ENCODE measurements at places on chromosomes 6 and 20.

DNA sequence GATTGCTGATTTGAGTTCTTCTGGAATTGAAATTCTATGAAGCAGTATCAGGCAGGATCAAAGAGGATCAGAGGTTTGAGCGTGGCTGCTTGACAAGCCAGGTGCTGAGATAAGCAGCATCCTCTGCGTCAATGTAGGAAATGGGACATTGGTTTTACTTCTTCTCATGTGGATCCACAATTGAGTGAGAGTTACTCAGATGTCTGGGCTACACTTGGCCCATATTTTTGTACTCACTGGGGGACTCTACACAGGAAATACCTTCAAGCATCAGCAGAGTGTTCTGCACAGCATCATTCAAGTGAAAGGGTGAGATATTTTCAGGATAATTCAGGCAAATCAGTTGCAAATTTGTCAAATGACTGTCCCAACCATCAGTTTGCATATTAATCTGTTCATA is 613.9 kb upstream of the ARID1B start:
- no peak for DNase-seq

DNA sequence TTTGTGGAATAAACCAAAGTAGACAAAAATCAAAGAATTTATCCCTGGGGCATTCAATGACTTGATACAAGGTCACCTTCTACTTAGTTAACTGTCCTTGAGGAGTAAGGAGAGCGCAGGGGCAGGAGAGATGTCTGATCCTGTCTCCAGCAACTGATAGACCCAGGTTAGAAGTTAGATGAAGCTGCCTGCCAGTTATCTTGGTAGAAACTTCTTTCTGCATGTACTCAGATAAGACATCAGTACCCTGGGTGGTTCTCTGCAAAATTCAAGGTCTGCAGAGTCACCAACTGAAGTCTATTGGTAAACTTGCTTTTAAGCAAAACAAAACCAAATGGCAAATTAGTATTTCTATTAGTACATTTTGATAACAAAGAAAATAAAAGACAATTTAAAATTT is 2.7 kb downstream of the SGK1 start:
- no peak for DNase-seq

- DNase-seq = no peak
These were observed 110.4 kb downstream of the BANF2 start for GRCh38 chr20:17810062-17810631.

- DNase-seq = no peak
These were observed 20.8 kb downstream of the ZBTB2 start for GRCh38 chr6:151370509-151371078.

DNA sequence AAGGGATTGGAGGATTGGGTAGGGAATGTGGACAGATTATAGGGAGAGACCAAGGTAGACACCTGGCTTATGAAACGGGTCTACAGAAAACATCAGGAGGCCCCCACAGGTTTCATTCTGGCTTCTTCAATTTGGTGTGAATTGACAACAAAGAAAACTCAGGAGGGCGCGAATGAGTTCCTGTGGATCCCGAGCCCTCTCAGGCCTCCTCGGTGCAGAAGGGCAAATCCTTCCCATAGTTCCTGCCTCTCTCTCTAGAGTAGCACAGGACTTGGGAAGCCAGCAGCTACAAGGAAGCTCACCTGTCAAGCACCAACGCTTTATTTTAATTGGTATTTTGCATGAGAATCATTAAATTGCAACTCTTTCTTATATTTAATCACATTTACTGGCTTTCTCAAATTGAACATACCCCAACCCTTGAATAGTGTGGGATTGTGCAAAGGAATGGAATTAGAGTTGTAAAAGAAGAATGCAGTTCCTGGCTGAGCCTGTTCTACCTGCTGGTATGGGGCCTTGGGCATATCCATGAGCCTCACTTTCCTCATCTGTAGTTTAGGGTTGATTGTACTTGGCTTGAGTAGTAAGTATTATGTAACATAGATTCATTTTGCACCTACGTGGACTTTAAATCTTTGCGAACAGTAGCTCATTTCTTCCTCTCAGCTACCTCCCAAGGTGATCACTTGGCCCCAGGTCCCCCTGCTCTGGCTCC is 56.4 kb upstream of the PHACTR2 start:
- no peak for DNase-seq

GRCh38 chr20:23513164-23513563 is 22.2 kb downstream of the CST8 start:
- DNase-seq = no peak

DNA sequence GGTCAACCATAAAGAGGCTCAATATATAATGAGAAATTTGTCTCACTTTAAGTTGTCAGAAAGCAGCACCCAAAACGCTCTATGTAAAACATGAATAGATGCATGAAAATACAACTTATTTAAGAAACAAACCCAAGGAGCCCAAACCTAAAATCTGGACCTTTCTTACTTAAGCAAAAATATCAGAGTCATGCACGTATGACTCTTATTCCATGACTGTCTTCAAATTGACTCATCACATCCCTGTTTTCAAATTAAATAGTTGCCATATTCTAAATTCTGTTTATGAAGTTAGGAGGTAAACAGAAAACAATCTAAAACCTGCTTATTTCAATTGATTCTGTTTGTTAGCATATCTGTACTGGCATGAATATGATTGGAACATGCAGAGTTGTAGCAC is 42.1 kb downstream of the ANKRD6 start:
- no peak for DNase-seq

Data from GM12878 (cell line).